ENCODE measurements at places on chromosomes 16 and 17.

DNA sequence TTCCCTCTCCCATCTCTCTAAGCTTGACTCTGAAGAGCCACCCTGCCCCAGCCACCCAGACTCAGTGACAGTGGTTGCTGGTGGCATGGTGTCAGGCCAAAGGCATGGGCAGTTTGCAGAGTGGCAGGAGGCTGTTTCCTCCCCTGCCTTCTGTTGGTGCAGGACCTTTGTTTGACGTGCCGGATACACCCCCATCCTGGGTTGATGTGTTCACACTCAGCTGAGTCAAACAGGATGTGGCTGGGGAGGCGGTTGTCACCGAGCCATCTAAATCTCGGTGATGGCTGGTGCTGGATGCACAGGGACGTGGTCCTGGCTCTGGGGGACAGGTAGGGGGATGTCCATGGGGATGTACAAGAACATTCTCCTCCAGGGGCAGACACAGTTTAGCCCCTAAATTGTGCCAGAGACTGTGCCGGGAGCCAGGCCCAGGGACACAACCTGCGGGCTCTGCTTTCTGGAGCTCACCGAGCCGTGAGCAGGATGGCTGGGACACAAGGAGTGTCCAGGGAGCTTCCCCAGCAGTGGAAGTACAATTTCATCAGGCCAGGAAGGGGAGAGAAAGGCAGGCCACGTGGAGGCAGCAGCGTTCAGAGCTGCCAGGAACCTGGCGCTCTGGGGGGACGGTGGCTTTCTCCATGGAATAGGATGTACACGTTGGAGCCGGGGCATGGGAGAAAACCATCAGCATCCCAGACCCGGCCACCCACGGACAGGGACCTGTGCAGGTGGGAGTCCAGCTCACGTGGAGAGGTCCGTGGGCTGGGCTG, 264.2 kb downstream of the SEC14L1 start:
- DNase-seq: no peak

- DNase-seq: no peak
These were observed 5.1 kb downstream of the LDHD start for GRCh38 chr16:75111514-75111940.

GRCh38 chr17:78959803-78960202, 19.9 kb downstream of the LGALS3BP start:
- no peak for DNase-seq

DNA sequence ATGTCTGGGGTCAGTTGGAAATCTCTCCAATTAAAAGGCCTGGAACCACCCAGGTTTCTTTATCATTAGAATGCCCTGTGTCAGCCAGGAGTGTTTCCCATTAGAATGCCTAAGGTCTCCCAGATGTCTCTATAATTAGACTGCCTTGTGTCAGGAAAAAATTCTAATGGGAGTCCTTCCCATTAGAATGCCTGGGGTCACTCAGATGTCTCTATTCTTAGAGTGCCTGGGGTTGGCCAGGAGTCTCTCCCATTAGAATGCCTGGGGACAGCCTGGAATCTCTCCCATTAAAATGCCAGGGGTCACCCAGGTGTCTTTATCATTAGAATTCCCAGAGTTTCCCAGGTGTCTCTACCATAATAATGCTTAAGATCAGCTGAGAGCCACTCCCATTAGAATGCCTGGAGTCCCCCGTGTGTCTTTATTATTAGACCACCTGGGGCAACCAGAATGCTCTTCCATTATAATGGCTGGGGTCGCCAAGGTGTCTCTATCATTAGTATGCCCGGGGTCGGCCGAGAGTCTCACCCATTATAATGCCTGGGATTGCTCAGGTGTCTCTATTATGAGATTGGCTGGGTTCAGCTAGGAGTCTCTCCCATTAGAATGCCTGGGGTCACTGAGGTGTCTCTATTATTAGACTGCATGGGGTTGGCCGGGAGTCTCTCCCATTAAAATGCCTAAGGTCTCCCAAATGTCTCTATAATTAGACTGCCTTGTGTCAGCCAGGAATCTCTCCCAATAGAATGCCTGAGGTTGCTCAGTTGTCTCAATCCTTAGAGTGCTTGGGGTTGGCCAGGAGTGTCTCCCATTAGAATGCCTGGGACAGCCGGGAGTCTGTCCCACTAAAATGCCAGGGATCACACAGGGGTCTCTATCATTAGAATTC, 2254.6 kb downstream of the TP53TG3F start:
- DNase-seq: no peak

DNA sequence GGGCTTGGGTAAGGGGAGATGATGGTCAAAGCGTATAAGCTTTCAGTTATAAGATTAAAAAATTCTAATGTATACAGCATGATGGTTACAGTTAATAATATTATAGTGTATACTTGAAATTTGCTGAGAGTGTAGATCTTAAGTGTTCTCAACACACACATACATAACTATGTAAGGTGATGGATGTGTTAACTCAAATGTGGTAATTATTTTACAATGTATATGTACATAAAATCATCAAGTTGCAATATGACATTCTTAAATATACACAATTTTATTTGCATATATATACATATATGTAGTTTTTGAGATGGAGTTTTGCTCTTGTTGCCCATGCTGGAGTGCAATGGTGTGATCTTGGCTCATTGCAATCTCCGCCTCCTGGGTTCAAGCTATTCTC, 7.2 kb downstream of the ZKSCAN2 start:
- no peak for DNase-seq

- peak; percentile 97 for DNase-seq
These were observed at the start of gene DOC2A for GRCh38 chr16:30010844-30011713. Gene DOC2A (minus strand): TSS chr16:30011027. CDS start chr16:30010222, 805 bp downstream.
